HT1080 (cell line): ENCODE measurements at places on chromosomes 16 and 17.

GRCh38 chr16:89143911-89144675 lies 27.5 kb upstream of the CDH15 start:
- no peak for DNase-seq

DNA sequence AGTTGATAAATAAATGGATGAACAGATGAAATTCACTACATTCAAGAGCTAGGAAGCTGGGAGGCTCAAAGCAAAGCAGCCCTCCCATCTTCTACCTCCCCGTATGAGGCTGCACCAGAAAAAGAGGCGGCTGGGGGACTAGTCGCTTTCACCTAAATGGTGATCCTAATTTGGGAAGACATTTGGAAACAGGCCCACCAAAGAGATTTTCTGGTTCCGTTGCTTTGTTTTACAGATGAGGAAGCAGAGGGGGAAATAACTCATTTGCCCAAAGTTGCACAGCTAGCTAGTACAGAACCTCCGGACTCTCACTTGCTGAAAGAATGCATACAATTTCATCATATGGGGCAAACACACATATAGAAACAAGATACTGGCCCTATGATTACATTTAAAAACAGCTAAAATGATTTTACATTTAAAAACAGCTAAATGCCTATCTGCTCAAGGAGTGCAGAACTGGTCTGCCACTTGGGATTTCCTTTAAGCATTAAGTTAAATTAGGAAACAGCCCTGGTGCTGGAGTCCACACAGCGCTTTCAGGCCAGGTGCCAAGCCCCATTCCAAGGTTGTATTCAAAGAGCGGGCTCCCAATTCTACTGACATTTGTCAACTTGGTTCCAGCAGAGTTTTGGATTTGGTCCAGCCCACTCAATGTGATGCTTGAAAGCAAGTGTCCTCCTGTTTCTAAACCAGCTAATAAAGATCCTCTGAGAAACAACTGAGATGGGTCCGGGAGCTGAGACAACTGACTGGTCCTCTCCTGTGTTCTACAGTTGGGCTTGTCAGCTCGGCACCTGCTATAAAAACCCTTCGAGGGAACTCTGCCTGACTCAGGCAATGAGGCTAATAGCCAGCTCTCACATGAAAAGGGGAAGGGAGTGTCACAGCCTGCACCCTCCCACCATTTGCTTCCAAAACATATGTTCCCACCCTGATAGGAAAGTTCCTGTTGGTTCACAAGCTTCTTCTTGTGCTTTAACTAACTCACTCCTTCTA lies 11.7 kb downstream of the ERN1 start:
- no peak for DNase-seq

- DNase-seq = no peak
Measured at GRCh38 chr17:38925263-38925995, at the start of gene LASP1NB. Gene LASP1NB (plus strand): TSS chr17:38925614.

DNA sequence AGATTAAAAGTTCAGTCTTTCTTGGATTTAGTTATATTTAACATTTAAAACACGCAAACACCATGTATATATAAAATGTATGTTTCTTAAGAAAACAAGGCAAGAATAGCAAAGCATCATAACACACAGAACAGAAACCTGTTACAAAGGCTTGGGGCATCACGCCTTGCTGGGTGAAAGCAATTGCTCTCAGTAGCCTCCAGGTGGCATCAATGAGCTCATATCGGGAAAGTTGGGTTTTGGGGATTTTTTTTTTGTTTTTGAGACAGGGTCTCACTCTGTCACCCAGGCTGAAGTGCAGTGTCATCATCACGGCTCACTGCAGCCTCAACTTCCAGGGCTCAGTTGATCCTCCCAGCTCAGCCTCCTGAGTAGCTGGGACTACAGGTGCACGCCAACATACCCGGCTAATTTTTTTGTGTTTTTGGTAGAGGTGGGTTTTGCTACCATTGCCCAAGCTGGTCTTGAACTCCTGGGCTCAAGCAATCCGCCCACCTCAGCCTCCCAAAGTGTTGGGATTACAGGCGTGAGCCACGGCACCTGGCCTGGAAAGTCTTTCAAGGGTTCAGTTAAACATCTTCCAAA lies 56.9 kb downstream of the CYB5D2 start:
- peak; percentile 18 for DNase-seq

GRCh38 chr17:60887614-60888028 lies 210.0 kb downstream of the BCAS3 start:
- DNase-seq = no peak

DNA sequence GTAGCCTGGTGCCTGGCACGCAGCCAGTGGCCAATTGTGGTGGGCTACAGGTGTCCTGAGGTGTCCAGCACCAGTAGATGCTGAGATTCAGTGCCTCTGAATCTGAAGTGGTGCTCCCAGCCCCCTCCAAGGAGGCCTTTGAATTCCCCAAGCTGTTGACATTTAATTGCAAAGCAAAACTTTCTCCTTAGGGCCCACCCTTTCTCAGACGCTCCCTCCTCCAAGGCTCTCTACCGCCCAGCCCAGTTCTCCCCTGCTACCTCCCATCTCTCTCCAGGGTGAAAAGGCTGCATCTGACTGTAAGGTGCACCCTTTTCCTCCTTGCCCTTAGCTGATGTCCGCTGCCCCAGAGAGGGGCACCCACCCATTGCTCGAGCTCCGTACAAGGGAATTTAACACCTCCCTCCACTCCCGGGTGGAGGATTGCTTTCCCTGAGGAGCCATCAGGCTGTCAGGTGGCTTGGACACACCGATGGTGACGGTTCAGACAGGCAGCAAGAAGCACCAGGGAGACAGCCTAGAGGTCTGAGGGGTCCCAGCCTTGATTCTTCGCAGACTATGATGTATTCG lies 1.7 kb downstream of the BEAN1 start:
- no peak for DNase-seq

GRCh38 chr16:69393898-69394849 lies 8.4 kb upstream of the TERF2 start:
- DNase-seq = no peak

- DNase-seq = no peak
Measured at GRCh38 chr16:79369796-79370195, 230.7 kb downstream of the MAF start.

- no peak for DNase-seq
Measured at GRCh38 chr17:63752707-63753106, 11.1 kb upstream of the STRADA start.

DNA sequence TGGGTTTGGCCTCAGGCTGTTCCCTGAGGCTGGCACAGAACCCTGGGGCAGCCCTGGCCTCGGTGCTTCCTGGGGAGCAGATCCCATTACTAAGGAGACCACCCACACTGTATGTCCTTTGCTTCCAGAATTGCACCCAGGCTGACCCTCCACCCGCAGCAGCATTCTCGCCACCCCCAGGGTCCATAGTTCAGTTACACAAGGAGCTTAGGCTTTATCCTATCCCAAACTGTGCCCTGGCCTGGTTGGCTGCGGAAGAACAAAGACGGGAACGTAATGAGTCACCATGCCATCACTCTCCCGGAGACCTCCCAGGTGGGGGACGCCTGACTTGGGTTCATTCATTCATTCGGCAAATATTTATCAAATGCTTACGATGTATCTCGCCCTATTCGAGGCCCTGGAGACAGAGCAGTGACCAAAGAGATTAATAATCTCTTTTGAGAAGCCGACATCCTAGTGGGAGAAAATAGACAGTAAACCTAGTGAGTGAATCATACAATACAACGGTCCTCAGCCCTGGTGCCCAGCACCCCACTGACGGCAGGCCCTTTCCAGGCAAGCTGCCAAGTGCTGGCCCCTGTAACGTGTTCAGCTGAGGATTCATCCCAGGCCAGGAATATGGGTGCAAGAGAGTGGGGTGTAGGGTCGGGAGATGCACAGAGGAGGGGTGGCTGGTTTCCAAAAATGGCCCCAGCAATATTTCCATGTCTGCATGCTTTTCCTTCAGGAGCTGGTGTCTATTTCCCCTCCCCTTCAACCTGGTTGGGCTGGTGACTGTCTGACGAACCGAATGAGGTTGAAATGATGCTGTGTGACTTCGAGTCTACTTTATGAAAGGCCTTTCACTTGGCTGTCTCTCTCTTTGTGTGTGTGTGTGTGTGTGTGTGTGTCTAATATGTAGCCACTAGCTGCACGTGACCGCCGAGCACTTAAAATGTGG lies 134.2 kb downstream of the MGAT5B start:
- DNase-seq = peak; percentile 96

DNA sequence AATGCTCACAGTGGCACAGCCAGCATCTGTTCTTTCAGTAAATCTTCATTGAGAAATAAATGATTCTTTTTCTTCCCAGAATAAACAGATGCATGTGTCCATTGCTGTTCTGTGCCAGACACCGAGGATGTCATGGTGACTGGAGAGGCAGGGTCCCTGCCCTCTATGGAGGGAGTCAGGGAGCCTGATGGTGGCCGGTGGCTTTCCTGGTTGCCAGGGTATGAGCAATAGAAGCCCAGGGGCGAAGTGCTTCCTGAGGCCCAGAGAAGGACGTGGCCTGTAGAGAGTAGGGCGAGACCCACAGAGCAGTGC lies 29.9 kb upstream of the NUDT16L1 start:
- DNase-seq = no peak

- DNase-seq = no peak
Measured at GRCh38 chr16:20916942-20917341, 16.4 kb downstream of the LYRM1 start.

- no peak for DNase-seq
Measured at GRCh38 chr17:47730681-47731080, 2.4 kb upstream of the TBX21 start.

- DNase-seq = no peak
Measured at GRCh38 chr17:82149401-82150099, 51.5 kb upstream of the FASN start.

DNA sequence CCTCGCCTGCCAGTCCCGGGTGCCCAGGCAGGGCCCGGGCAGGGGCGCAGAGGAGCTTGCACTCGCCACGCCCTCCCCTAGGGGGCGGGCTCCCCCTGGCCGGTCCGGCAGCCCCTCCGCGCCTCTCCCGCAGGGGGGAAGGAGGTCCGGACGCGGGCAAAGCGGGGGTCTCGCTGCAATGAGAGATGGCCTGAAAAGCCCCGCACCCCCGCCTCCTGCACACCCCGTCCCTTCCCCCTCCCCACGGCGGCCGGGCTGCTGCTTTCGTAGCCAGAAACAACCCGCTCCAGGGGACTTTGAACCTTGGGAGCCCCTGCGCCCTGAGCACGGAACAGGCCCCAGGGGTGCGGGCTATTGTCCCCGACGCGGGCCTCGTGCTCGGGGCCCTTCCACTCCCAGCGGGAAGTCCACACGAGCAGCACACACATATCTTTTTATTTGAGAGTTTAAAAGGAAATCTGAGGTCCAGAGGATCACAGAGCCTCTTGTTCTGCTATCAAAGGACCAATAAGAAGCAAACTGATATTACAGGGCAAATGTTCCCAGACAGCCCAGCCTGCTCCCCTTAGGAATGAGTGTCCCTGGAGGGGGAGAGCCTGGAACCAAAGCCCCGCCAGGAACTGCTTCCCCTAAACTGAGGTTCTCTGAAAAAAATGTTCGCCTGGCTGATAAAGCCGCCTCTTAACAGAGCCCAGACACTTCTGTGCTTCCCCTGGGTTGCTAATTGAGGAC lies 5.8 kb upstream of the CBX4 start:
- no peak for DNase-seq

DNA sequence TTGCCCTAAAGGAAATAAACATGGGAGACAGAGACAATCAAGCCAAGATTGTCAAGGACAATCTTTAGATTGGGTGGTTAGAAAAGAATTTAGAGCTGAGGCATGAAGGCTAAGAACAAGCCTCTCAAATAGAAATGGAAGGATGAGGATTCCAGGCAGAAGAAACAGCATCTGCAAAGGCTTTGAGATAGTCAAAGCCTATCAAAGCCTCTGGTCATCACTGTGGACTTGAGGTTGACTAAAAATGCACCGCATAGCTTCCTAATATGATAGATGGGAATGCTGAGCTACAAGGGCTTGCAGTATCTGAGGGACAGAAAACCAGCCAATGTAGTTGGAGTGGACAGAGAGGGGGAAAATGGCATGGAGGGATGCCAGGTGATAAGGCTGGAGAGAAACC lies 109.8 kb upstream of the FAM20A start:
- DNase-seq = no peak

- DNase-seq = peak; percentile 71
Measured at GRCh38 chr17:36629252-36629847, 28.0 kb downstream of the MRM1 start.

- DNase-seq = peak; percentile 72
Measured at GRCh38 chr17:50198026-50198669, 3.3 kb downstream of the COL1A1 start.

GRCh38 chr17:17217995-17218394 lies 11.9 kb upstream of the PLD6 start:
- DNase-seq = no peak

DNA sequence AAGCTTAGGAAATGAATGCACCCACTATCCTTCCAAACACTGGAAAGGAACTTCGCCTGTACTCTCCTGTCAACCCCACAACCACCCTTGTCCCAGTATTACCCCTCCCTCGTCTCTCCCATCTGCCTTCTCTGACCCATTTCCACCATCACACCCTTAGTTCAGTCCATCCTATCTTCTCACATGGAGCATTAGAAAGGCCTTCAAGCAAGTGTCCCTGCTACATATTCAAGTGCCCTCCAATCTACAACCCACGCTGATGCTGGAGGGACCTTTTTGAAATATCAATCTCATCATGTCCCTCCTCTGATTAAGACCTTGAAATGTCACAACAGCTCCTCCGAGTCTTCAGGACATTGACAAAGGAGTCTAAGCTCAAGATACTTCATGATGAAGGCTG lies 133.8 kb upstream of the CCL2 start:
- no peak for DNase-seq

- DNase-seq = no peak
Measured at GRCh38 chr17:82301300-82301915, 16.0 kb downstream of the CD7 start.

- no peak for DNase-seq
Measured at GRCh38 chr16:82298472-82298871, 128.4 kb upstream of the MPHOSPH6 start.

DNA sequence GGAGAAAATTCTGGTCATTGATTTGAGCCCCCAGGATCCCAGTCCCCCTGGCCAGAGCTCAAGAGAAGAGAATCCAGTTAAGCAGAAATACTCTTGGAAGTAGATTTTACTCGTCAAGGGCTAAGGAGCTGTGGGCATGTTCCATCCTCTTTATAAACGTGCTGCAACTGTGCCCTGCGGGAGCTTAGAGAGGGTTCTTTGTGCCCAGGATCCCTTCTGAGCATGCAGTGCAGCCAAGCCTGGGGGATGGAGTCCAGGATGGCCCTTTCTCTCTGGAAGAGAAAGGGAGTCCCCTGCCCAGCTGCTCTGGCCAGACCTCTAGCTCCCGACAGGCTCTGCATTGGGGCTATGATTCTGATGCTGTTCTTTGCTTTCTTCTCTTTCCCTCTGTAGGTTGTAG lies 9.5 kb upstream of the LGALS9 start:
- no peak for DNase-seq

DNA sequence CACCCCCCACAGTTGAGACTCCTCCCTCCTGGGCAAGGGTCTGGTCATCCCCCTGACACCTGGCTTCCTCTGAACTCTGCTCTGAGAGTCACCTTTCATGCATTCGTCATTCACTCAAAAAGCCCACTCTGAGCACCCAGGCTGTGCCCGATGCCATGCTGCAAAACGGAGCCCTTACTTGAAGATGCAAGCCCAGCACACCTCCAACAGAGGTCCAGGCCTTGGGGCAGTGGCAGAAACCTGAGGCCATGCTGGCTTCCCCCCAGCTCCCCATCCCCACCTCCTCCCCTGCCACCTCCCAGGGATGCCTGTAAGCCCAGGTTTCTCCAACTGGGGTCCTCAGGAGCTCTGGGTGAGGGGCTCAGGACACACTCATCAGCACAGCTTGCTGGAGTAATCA lies 67.7 kb upstream of the TNRC6C start:
- DNase-seq = no peak

- peak; percentile 74 for DNase-seq
Measured at GRCh38 chr16:31108035-31108793, at the start of gene BCKDK. Gene BCKDK (plus strand): TSS chr16:31108386. CDS start chr16:31109224, 838 bp downstream.

GRCh38 chr16:3575491-3575890 lies 1.7 kb downstream of the NLRC3 start:
- DNase-seq = no peak
